GM23248 (cell line): ENCODE measurements at places on chromosomes 5 and 9. TPM values are rescaled to one million over a fixed set of nuclear protein-coding genes. Genes with fewer than 3 reads are reported as not detected.

Gene CCDC187
- not detected in 2 replicates for polyA plus RNA-seq

Gene SPEF2
- polyA plus RNA-seq = 4.6 and 6.7 TPM in 2 replicates

Gene CCDC112
- 5.5 and 7.3 TPM in 2 replicates for polyA plus RNA-seq

Gene MVB12B
- 2.4 and 2.9 TPM in 2 replicates for polyA plus RNA-seq

Gene PCDH1
- 1.6 and 2.4 TPM in 2 replicates for polyA plus RNA-seq

Gene PCDHA3
- polyA plus RNA-seq = 0.05 and 0.09 TPM in 2 replicates

Gene TSSK1B
- polyA plus RNA-seq = not detected in 2 replicates

Gene TOR2A
- 9.2 and 10.3 TPM in 2 replicates for polyA plus RNA-seq

Gene ARID3C
- polyA plus RNA-seq = not detected in 2 replicates

Gene C5orf58
- not detected in 2 replicates for polyA plus RNA-seq
